ENCODE measurements at places on chromosomes 3 and 15.

- DNase-seq = no peak
- no peaks in the 10 kb centered on the region for H3K4me1 ChIP-seq
- peaks cover 5% of the 10 kb centered on the region for H3K27me3 ChIP-seq
- H3K4me3 ChIP-seq = no peak overlapping the region
- H3K36me3 ChIP-seq = no peaks in the 10 kb centered on the region
Measured at GRCh38 chr15:83889995-83890394, 236.1 kb downstream of the ADAMTSL3 start.

GRCh38 chr3:123371426-123371825, 77.5 kb downstream of the ADCY5 start:
- no peaks in the 10 kb centered on the region for H3K4me1 ChIP-seq
- H3K27ac ChIP-seq = no peak overlapping the region
- no peak for DNase-seq
- no peaks in the 10 kb centered on the region for H3K36me3 ChIP-seq
- H3K4me3 ChIP-seq = no peak overlapping the region

DNA sequence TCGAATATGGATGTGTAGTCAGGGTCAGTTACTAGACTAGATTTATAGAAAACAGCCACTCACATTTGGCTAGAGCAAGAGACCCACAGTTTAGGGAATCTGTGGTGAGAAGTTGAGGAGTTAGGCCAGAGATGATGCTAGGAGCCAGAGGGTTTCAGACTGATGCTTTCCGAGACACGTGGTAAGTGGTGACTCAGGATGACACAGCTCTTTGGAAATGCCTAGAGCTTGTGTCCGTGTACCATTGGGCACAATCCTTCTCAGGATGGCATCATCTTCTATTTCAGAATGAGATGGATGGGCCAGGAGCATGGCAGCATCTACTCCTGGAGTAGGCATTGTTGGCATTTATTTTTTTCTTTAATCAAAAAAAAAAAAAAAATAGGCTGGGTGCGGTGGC, 28.5 kb downstream of the PTPRG start:
- H3K27ac ChIP-seq = no peak overlapping the region
- H3K27me3 ChIP-seq = no peaks in the 10 kb centered on the region
- H3K36me3 ChIP-seq = no peaks in the 10 kb centered on the region
- no peaks in the 10 kb centered on the region for H3K4me1 ChIP-seq

- H3K27ac ChIP-seq = no peak overlapping the region
- no peaks in the 10 kb centered on the region for H3K36me3 ChIP-seq
- H3K4me3 ChIP-seq = no peak overlapping the region
- H3K27me3 ChIP-seq = no peaks in the 10 kb centered on the region
- peaks cover 5% of the 10 kb centered on the region for H3K4me1 ChIP-seq
Measured at GRCh38 chr3:160010578-160010977, 21.9 kb downstream of the IL12A start.

DNA sequence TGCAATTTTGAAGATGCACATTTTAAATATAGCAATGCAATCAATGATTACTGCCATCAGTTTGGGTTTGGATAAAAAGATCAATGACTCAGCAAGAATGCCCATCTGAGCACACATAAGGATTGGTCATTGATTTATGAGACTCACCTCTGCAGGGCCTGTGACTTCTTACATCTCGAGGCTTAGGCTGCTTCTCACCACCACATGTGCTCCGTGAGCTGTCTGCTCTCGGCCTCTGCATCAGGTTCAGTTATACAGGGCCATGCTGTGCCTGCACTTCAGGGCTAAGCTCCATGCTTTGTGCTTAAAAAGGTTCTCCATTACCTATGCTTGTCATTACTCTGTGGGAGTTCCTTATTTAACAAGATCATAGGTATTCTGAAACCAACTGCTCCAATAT, 887.5 kb downstream of the DIPK2A start:
- no peaks in the 10 kb centered on the region for H3K4me1 ChIP-seq
- no peak for DNase-seq
- no peak overlapping the region for H3K4me3 ChIP-seq
- no peaks in the 10 kb centered on the region for H3K36me3 ChIP-seq
- H3K27me3 ChIP-seq = no peaks in the 10 kb centered on the region

DNA sequence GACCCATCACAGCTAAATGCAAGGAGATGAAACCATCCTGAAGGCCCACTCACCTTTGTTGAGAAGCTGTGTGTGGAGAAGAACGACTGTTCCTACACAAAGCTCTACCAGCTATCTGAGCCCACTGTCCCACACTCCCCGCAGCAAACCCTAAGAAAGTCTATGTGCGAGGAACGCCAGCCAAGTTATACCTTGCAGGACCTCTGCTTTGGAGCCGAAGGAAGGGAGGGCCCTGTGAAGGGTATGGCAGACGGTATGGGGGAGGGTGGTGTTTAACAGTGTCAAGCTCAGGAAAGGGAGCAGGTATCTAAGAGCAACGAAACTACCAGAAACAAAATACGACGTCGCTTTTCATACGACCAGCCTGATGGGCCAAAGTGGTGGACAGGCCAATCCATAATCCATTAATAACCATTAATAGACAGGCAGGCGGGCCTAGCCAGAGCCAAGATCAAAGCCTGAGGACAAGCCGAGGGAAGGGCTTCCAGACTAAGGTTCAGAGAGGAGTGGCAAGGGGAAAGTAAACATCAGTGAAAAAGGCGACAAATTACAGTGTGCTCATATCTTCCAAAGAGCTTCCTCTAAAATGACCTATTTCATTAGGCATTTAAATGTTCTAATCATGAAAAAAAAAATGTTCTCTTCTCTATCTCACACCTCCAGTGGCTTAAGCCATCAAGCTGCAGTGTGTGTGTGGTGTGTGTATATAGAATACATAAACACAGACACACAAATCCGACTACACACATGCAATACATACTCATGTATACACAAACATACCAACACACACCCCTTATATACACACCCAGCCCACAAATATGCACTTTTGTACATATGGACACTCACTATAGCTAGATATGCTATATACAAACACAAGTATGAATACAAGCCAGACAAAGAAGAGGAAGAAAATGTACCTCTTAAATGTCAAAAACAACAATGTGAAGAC, 43.9 kb downstream of the PTPN23 start:
- no peak overlapping the region for H3K4me3 ChIP-seq
- no peaks in the 10 kb centered on the region for H3K27me3 ChIP-seq
- no peak for DNase-seq

- no peaks in the 10 kb centered on the region for H3K27me3 ChIP-seq
- H3K4me1 ChIP-seq = no peaks in the 10 kb centered on the region
- no peak for DNase-seq
- no peak overlapping the region for H3K27ac ChIP-seq
- no peak overlapping the region for H3K4me3 ChIP-seq
Measured at GRCh38 chr3:96430079-96430478, 384.3 kb upstream of the EPHA6 start.

DNA sequence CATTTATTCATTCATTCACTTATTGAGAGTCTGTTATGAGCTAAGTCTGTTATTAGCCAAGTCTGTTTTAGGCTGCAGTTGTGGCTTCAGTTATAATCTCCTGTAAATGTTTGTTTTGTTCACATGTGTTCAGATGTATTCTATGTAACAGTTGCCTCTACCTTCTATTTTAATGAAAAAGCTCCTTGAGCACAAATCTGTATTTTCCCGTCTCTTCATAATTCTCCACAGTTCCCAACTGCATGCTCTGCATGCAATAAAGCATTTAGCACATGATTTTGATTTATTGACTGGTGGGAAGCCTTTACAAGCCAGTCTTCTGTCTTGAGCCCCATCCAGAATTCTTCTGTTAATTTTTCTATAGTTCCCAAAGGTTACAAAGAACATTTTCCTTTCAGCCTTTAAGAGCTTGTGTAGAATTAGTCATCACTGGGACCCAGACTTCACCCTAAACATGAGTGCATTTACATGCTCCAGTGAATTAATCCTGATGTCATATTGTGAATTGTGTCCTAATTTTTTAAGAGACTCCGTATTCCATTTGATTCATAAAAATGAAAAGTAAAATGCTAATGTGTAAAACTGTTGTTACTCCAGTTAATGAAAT, 122.3 kb upstream of the NR2E3 start:
- H3K4me1 ChIP-seq = no peaks in the 10 kb centered on the region
- no peak overlapping the region for H3K4me3 ChIP-seq
- H3K36me3 ChIP-seq = no peaks in the 10 kb centered on the region
- no peak for DNase-seq
- H3K27me3 ChIP-seq = peaks cover 18% of the 10 kb centered on the region

- peaks cover 16% of the 10 kb centered on the region for H3K36me3 ChIP-seq
- peaks cover 25% of the 10 kb centered on the region for H3K4me1 ChIP-seq
- no peak for DNase-seq
- H3K4me3 ChIP-seq = no peak overlapping the region
Measured at GRCh38 chr15:50280271-50280670, 14.7 kb upstream of the HDC start.

GRCh38 chr3:172557515-172558220, 34.4 kb upstream of the TNFSF10 start:
- H3K27ac ChIP-seq = no peak overlapping the region
- DNase-seq = peak; percentile 37
- peaks cover 26% of the 10 kb centered on the region for H3K4me1 ChIP-seq
- H3K27me3 ChIP-seq = no peaks in the 10 kb centered on the region

- H3K27me3 ChIP-seq = peaks cover 31% of the 10 kb centered on the region
- H3K4me3 ChIP-seq = no peak overlapping the region
- DNase-seq = no peak
- no peaks in the 10 kb centered on the region for H3K36me3 ChIP-seq
Measured at GRCh38 chr3:138440121-138440521, 5.7 kb downstream of the ESYT3 start.

- H3K36me3 ChIP-seq = no peaks in the 10 kb centered on the region
- H3K27ac ChIP-seq = peak overlapping the region; percentile 76
- peak; percentile 30 for DNase-seq
- H3K27me3 ChIP-seq = no peaks in the 10 kb centered on the region
- peak overlapping the region; percentile 0 for H3K4me3 ChIP-seq
- peaks cover 24% of the 10 kb centered on the region for H3K4me1 ChIP-seq
Measured at GRCh38 chr3:150385296-150386242, 22.5 kb upstream of the TSC22D2 start.

- no peaks in the 10 kb centered on the region for H3K36me3 ChIP-seq
- no peak for DNase-seq
- H3K27me3 ChIP-seq = no peaks in the 10 kb centered on the region
- no peak overlapping the region for H3K27ac ChIP-seq
Measured at GRCh38 chr3:53599771-53600170, 105.4 kb downstream of the CACNA1D start.

DNA sequence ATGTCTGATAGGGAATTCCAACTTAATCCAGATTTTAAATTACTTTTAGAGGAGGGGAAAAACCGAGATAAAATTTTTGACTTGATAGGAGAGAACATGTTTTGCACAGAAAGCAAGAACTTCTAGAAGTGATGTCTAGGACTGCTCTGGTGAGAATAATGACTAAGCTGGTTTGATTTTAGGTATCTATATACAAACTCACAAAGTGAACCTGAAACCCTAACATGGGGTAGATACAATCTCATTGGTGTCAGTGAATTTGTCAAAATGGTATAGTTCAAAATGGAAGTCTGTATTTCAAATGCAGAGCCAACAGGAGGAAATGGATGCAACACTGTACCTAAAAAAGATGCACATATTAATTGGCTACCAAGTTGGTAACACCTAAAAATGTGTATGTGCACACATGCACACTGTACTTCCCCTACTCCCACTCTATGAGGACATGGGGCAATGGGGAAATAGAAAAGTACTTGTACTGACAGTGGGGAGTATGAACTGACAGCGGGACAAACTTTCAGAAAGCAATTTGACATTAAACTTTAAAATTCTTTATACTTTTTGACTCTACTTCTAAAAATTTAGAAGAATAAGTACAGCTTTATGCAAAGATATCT, 53.0 kb downstream of the NR1I2 start:
- DNase-seq = no peak
- H3K27ac ChIP-seq = no peak overlapping the region
- no peak overlapping the region for H3K4me3 ChIP-seq
- peaks cover 5% of the 10 kb centered on the region for H3K36me3 ChIP-seq
- H3K4me1 ChIP-seq = peaks cover 10% of the 10 kb centered on the region

DNA sequence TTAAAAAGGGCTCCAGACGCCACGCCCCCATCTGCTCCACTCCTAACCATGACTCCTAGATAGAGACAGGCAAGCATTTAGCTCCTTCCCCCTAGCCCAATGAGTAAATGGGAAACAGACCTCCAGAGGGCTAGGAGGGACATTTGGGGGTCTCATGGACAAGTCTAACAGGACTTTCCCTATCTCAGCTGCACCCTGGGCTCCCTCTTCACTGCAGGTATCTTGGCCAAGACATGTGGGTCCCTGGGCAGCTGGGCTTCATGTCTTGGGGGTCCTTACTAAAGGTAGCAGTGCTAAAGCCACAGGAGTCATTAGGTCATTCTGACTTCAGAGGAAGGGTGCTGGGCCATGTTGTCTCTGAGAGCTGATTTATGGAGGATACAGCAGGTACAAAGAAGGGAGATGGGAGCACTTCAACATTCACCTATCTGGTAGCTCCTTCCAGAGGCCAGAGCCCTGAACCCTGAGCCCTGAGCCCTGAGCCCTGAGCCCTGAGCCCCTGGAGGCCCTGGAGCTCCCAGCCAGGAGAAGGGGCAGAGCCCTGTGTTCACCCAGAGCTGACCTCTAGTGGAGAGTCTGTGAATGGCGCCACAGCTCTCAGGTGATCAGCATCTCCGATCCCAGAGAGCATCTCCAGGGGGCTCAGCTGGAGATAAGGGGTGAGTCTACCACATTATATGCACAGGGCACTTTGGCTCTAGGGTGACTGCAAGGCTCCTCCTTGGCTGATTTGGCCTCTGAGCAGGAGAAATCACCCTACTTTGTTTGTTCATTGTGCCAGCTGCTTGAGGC, 40.1 kb upstream of the EPHB1 start:
- peak; percentile 51 for DNase-seq
- H3K4me1 ChIP-seq = no peaks in the 10 kb centered on the region
- no peak overlapping the region for H3K27ac ChIP-seq
- H3K36me3 ChIP-seq = no peaks in the 10 kb centered on the region
- no peak overlapping the region for H3K4me3 ChIP-seq

DNA sequence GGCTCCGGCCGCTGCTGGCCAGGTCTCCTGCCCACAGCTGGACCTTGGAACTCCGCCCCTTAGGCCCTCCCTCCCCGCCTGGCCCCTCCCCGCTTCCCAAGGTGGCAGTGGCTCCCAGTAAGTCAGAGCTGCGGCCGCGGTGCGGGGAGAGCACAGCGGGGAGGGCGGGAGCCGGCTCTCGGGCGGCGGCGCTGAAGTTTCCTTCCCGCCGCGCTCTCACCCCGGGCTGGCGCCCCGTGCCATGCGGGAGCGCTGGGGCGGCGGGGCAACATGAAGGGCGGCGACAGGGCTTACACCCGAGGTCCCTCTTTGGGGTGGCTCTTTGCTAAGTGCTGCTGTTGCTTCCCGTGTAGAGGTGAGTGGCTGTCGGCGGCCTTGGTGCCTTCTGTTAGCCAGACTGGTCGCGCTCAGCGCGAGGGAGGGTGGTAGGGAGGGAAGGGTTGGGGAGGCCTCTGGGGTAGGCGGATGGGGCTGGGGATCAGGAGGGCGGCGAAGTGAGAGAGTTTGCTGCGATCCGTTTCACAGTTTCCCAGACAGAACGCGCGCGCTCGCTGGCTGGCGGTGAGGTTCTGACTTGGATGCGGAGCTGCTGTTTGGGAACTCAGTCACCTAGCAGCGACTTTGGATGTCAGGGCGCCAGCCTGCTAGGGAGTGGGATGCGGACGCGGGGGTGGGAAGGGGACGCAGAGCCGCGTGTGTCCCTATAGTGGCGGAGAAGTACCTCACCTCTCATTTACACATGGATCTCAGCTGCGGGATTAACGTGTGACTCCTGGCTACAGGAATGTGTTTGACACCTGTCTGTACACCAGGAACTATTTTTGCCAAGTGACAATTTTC, 145.5 kb upstream of the UMPS start:
- peak overlapping the region; percentile 86 for H3K4me3 ChIP-seq
- DNase-seq = peak; percentile 54
- H3K27me3 ChIP-seq = peaks cover 15% of the 10 kb centered on the region
- no peaks in the 10 kb centered on the region for H3K36me3 ChIP-seq

- H3K27ac ChIP-seq = no peak overlapping the region
- no peak overlapping the region for H3K4me3 ChIP-seq
- peaks cover 16% of the 10 kb centered on the region for H3K36me3 ChIP-seq
- no peaks in the 10 kb centered on the region for H3K27me3 ChIP-seq
- no peaks in the 10 kb centered on the region for H3K4me1 ChIP-seq
Measured at GRCh38 chr15:100310513-100311153, 31.1 kb downstream of the ADAMTS17 start.

Data from activated CD4-positive, alpha-beta memory T cell treated with anti-CD3 and anti-CD28 coated beads for 36 hours (primary cell).